ENCODE measurements at places on chromosomes 1 and 21. TPM values are rescaled to one million over a fixed set of nuclear protein-coding genes. Genes with fewer than 3 reads are reported as not detected.
A peak's percentile ranks its signal among the peaks of the same experiment; 100 is the strongest.

- H3K27ac ChIP-seq = no peak overlapping the region
- DNase-seq = no peak
- H3K4me3 ChIP-seq = no peak overlapping the region
- H3K4me1 ChIP-seq = no peaks in the 10 kb centered on the region
- peaks cover 71% of the 10 kb centered on the region for H3K27me3 ChIP-seq
Observed at GRCh38 chr1:36721261-36721660, 238.5 kb upstream of the CSF3R start.

DNA sequence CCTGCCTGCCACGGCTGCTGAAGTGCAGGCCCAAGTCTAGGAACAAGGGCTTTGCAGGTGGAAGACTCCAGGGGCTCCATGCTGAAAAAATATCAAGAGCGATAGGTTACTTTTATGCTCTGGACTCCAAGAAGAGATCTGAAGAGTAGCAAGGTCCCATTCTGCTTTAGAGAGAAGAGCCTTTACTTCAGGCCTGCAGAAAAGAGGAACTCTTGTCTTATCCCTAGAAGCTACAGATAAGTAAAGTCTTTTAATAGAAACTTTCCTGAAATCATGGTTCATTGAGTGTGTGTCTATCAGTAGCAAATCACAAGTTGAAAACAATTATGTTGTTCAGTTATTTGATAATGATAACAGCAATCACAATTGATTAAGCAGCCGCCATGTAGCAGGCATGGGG is 113.3 kb downstream of the TNR start:
- no peaks in the 10 kb centered on the region for H3K4me1 ChIP-seq
- no peak overlapping the region for H3K27ac ChIP-seq
- no peak overlapping the region for H3K4me3 ChIP-seq
- H3K27me3 ChIP-seq = no peaks in the 10 kb centered on the region
- H3K36me3 ChIP-seq = no peaks in the 10 kb centered on the region

DNA sequence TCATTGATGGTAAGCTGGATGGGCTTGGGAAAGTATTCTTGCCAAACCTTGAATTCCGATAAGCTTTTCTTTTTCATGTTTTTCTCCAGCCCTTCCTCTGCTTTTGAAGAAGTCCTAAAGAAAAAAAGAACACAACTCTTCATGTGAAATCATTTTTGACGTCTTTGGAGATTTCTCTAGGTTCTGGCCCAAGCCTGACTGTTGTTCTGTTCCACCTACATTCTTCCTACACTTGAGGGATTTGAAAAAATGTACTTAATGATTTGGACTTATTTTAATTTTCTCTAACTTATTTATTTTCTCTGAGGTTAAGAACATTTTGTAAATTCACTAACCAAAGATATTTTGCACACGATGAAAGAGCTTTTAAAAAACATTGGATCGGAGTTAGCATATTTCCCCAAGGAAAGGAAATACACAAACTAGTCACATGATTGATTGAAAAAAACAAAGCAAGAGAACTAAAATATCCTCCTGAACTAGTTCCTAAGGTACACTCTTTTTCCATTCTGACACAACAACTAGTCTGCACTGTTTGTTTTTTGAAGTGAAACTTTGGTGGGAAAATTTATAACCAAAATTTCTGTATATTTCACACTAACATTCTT is 82.3 kb downstream of the LTN1 start:
- H3K27ac ChIP-seq = peak overlapping the region; percentile 35
- no peak overlapping the region for H3K4me3 ChIP-seq
- H3K36me3 ChIP-seq = no peaks in the 10 kb centered on the region
- no peak for DNase-seq
- H3K27me3 ChIP-seq = no peaks in the 10 kb centered on the region

DNA sequence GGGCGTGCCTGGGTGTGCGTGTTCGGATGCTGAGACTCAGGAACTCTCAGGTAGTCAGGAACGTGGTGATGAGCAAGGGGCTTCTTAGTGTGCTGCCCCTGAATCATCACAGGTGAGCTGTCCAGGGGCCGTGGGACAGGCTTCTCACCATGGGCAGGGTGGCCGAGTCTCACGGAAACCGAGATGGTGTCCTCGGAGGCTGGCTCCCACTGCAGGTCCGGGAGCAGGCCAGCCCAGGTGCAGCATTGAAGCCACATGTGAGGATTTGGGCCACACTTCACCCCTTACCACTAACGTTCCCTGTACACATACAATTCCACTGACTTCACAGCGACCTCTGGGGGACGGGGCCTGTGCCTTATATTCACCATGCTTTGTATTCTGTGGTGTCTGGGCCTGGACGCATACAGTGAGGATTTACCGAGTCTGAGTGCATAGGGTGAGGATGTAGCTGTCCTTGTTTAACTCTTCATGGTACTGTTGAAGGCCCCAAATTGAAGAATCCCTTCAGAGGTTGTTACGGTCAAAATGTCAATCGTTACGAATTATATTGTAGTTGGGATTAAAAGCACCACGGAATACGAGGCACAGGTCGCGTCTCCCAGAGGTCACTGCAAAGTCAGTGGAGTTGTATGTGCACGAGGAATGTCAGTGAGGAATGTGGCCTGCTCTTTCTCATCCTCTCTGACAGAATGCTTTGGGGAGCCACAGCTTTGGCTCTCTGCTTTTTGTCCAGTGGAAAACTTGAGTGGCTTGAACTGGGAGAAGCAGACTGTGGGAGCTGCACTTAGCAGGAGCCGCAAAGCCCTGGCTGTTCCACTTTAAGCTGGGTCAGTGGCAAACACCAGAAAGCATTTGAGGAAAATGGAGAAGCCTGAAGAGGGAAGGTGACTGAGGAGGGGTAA is 95.3 kb downstream of the MTR start:
- no peak for DNase-seq
- H3K4me1 ChIP-seq = peaks cover 50% of the 10 kb centered on the region

- no peaks in the 10 kb centered on the region for H3K27me3 ChIP-seq
- DNase-seq = no peak
- H3K27ac ChIP-seq = no peak overlapping the region
- no peaks in the 10 kb centered on the region for H3K4me1 ChIP-seq
- no peaks in the 10 kb centered on the region for H3K36me3 ChIP-seq
Observed at GRCh38 chr1:200150721-200151120, 123.2 kb downstream of the NR5A2 start.

FMO5 gene
- total RNA-seq = 1.2 TPM

C4BPB gene
- total RNA-seq = 0.34 TPM

- no peaks in the 10 kb centered on the region for H3K27me3 ChIP-seq
- H3K4me3 ChIP-seq = no peak overlapping the region
- no peak for DNase-seq
- H3K4me1 ChIP-seq = peaks cover 13% of the 10 kb centered on the region
- H3K36me3 ChIP-seq = peaks cover 15% of the 10 kb centered on the region
Observed at GRCh38 chr1:17579951-17580939, 40.7 kb downstream of the ARHGEF10L start.

DNA sequence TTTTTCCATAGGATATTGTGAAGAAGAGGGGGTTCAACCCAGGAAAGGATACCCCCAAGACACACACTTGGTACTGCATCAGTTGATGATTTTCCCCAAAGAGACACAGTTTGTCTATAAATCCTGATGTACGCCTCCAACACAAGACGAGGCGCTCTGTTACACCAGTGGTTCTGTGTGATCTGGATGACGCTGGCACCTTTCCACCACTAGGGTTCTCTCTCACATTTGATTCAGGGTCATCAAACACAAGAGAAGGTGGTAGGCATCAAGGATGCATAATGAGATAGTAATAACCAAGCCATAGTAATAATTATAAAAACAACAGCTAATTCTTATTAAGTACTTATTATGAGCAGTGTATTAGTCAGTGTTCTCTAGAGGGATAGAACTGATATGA is 508.8 kb upstream of the ZP4 start:
- no peaks in the 10 kb centered on the region for H3K27me3 ChIP-seq
- DNase-seq = no peak
- no peaks in the 10 kb centered on the region for H3K36me3 ChIP-seq
- no peak overlapping the region for H3K4me3 ChIP-seq

- H3K27ac ChIP-seq = no peak overlapping the region
- no peaks in the 10 kb centered on the region for H3K4me1 ChIP-seq
- no peak for DNase-seq
- no peaks in the 10 kb centered on the region for H3K27me3 ChIP-seq
- no peaks in the 10 kb centered on the region for H3K36me3 ChIP-seq
Observed at GRCh38 chr1:17197696-17198095, 7.2 kb upstream of the PADI1 start.

DNA sequence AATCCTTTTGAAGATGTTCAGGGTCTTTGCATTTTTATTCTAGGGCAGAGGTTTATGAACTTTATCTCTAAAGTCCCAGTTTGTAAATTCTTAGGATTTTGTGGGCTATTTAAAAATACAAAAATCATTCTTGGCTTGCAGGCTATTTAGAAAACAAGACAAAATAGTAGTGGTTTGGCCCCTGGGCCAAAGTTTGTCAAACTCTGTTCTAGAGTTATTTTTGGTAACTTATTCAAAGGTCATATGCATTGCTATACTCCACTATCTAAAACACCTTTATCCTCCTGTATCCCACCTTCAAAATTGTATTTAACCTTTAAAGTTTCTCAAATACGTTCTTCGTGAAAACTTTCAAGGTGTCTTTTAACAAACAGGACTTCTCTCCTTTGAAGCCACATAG is 75.5 kb upstream of the LRRC53 start:
- H3K4me1 ChIP-seq = no peaks in the 10 kb centered on the region
- DNase-seq = no peak
- no peak overlapping the region for H3K27ac ChIP-seq
- no peaks in the 10 kb centered on the region for H3K27me3 ChIP-seq
- no peak overlapping the region for H3K4me3 ChIP-seq
- no peaks in the 10 kb centered on the region for H3K36me3 ChIP-seq

MRPL24 gene
- total RNA-seq = 57.9 TPM

STUM gene
- 6.0 TPM for total RNA-seq

DNA sequence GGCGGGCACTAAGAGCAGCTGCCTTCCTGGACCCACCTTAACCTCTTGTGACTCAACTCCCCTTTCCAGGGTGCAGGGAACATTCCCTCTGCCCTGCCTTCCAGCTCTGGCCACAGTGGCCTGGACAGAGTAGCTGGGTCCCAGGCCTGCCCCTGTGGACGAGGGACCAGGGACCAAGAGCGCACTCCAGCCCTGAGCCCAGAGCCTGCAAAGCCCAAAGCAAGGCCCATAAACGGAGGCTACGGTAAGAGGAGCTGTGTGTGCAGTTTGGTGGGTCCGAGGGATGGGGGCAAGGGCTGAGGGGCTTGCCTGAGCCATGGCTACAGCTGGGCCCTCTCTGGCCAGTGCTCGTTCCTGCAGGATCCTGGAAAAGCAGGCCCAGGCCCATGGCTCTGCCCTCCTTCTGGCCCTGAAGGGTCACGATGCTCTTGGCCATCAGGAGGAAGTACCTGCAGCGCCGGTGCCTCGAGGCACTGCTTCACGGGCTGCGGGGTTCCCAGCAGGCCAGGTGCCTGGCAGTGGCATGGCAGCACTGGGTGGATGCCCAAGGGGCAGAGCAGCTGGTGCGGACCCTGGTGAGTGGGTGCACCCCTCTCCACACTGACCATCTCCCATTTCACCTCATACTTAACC is 17.8 kb downstream of the MTHFR start:
- H3K27ac ChIP-seq = peak overlapping the region; percentile 92
- H3K27me3 ChIP-seq = no peaks in the 10 kb centered on the region
- peaks cover 83% of the 10 kb centered on the region for H3K4me1 ChIP-seq
- DNase-seq = no peak
- H3K36me3 ChIP-seq = peaks cover 16% of the 10 kb centered on the region

DNA sequence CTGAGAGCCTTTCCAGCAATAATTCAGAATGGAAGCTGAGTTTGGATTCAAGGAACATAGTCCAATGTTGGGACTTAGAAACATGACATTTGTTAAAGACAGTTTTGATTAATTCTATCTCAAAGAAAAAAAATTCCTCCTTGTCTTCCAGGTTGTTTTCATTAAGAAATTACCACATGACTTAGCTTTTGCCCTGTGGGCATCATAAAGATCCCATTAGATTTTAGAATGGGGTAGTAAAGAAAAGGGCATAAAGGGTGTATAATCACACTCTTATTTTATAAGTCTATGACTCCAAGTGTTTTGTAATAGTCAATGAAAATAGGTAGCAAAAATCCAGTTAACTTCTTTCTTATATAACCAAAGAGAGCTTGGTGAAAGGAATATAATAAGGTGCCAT is 14.3 kb upstream of the PRKAA2 start:
- H3K4me3 ChIP-seq = no peak overlapping the region
- no peak overlapping the region for H3K27ac ChIP-seq
- no peaks in the 10 kb centered on the region for H3K36me3 ChIP-seq
- DNase-seq = no peak

GRCh38 chr21:39037807-39038405 is 145.3 kb downstream of the PSMG1 start:
- no peak overlapping the region for H3K4me3 ChIP-seq
- H3K4me1 ChIP-seq = peaks cover 7% of the 10 kb centered on the region
- no peaks in the 10 kb centered on the region for H3K36me3 ChIP-seq
- no peak for DNase-seq
- H3K27me3 ChIP-seq = no peaks in the 10 kb centered on the region

GRCh38 chr1:170634293-170634692 is 29.6 kb upstream of the PRRX1 start:
- no peak overlapping the region for H3K4me3 ChIP-seq
- H3K36me3 ChIP-seq = no peaks in the 10 kb centered on the region
- H3K4me1 ChIP-seq = no peaks in the 10 kb centered on the region

GRCh38 chr1:39668894-39669293 is 3.0 kb downstream of the NT5C1A start:
- no peak for DNase-seq
- peaks cover 5% of the 10 kb centered on the region for H3K27me3 ChIP-seq
- no peaks in the 10 kb centered on the region for H3K36me3 ChIP-seq
- H3K27ac ChIP-seq = no peak overlapping the region

DNA sequence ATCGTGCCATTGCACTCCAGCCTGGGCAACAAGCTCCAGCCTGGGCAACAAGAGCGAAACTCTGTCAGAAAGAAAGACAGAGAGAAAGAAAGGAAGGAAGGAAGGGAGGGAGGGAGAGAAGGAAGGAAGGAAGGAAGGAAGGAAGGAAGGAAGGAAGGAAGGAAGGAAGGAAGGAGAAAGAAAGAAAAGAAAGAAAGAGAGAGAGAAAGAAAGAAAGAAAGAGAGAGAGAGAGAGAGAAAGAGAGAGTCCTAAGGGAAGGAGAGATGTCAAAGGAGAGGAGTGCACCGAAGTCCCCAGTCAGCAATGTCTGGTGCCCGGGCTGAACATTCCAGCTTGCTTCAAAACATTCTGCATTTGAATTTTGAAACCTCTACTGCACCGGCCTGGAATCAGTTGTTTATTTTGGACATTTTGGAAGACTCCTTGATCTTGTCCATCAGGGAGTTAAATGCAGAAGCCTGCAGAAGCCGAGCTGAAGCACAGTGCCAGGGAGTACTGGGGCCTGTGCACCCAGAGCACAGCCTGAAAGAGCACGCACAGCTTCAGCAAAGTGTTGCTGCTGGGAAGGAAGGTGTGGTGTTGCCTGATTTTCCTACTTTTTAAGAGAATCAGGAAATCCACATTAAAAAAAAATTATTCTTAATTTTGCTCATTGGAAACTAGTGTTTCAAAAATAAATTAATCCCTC is 3.7 kb upstream of the IGSF3 start:
- no peak for DNase-seq
- no peaks in the 10 kb centered on the region for H3K36me3 ChIP-seq
- H3K27me3 ChIP-seq = no peaks in the 10 kb centered on the region

DNA sequence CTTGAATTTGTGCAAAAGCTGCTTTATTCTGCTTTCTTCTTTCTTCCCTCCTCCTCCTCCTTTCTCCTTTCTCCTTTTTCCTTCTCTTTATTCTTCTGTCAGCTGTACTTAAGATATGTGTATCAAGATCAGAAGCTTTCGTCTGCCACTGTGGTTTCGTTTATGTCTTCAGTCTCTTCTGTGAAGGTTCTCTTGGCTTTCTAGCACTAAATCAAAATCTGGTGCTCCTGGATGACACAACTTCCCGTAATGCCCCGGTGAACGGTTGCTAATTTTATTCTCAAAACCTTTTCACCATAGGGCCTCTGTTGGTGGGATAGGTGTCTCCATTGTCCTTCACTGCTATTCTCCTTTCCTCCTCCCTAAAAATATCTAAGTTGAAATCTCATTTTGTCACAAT is 5.0 kb downstream of the ATF6 start:
- DNase-seq = no peak
- peaks cover 39% of the 10 kb centered on the region for H3K4me1 ChIP-seq
- H3K27me3 ChIP-seq = no peaks in the 10 kb centered on the region
- no peak overlapping the region for H3K27ac ChIP-seq

Data from esophagus muscularis mucosa (tissue), 4 donors.